CD8-positive, alpha-beta memory T cell (primary cell): ENCODE measurements at places on chromosomes 4 and X. TPM values are rescaled to one million over a fixed set of nuclear protein-coding genes. Genes with fewer than 3 reads are reported as not detected.

The LRPAP1 gene
- 89.0 TPM for total RNA-seq

DNA sequence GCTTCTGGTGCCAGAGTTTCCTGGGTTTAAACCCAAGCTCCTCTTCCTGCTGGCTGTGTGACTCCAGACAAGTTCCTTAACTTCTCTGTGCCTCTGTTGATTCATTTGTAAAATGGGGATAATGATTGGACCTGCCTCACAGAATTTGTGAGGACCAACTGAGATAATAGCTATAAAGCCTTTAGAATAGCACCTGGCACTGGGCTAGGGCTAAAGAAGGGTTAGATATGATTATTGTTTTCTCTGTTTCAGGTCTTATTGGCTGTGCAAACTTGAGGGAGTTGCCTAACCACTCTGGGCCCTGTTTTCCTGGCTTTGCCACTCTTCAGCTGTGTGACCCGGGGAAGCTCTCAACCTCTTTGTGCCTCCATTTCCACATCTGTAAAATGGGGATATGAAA is 37.8 kb downstream of the LGI2 start:
- no peaks in the 10 kb centered on the region for H3K36me3 ChIP-seq
- DNase-seq: no peak
- H3K4me1 ChIP-seq: no peaks in the 10 kb centered on the region
- H3K27me3 ChIP-seq: no peaks in the 10 kb centered on the region
- H3K4me3 ChIP-seq: no peak overlapping the region

DNA sequence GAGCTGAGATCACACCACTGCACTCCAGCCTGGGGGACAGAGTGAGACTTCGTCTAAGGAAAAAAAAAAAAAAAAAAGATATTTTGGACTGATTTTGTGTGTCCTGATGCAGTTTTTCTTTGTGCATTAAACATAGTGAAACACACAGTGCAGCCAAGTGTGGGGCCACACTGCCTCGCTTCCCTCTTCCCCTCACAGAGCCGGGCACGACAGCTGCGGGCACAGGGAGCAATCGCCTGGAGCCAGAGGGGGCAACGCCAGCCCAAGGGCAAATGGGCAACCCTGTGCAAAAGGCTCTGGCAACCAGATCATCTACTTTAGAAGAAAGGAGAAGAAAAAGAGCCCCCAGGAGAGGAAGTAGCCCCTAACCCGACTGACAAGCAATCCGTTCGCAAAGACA is 13.5 kb upstream of the CCNQ start:
- H3K4me1 ChIP-seq: no peaks in the 10 kb centered on the region
- H3K27me3 ChIP-seq: no peaks in the 10 kb centered on the region
- no peaks in the 10 kb centered on the region for H3K36me3 ChIP-seq
- no peak for DNase-seq
- H3K4me3 ChIP-seq: no peak overlapping the region
- H3K27ac ChIP-seq: no peak overlapping the region

DNA sequence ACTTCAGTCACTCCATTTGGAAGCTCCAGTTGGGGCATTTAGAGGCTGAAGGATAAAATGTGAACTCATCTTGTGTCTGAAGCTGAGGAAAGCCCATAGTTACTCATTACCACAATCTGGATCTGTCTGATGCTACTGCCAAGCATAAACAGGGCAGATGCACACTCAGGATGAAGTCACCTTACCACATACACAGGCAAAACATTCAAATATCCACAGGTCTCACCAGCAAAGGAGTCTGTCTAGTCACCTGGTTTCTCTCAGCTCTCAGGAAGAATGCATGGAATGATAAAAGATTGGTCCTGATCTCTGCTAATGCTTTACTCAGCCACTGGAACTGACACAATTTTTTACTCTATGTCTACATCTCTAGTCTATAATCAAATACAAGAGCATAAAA is 13.0 kb upstream of the ODAPH start:
- no peak overlapping the region for H3K27ac ChIP-seq
- no peaks in the 10 kb centered on the region for H3K27me3 ChIP-seq
- H3K36me3 ChIP-seq: no peaks in the 10 kb centered on the region

- no peaks in the 10 kb centered on the region for H3K27me3 ChIP-seq
- no peak overlapping the region for H3K27ac ChIP-seq
- DNase-seq: no peak
- no peaks in the 10 kb centered on the region for H3K4me1 ChIP-seq
- H3K36me3 ChIP-seq: no peaks in the 10 kb centered on the region
- no peak overlapping the region for H3K4me3 ChIP-seq
These were observed 789.2 kb upstream of the INTU start for GRCh38 chr4:126843492-126844067.
